ENCODE measurements at places on chromosomes 2 and 18.

DNA sequence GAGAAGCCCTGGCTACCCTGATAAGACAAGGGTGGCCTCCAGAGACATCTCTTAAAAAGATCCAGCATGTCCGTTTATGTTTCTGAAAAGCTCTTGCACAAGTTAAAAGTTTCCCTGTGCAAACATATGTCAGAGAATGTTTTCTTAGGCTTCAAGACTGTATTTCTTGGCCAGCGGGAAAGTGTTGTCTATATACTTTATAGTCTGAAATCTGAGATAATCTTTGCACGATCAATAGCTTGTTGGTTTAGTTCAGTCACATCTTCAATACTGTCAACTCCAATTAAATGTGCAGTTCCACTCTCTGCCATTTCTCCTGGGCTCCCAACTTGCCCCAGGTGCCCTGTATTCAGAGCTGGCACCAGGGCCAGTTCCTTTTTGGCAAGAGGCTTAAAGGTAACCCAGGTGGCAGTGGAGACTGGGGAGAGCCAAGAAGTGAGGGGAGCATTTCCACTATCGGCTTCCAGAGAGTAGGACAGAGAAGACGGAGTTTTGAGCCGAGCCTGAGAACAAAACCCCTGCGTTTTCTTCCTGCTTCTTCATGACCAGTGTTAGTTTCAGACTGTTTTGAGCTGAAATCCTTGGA lies 64.4 kb downstream of the ACOXL start:
- DNase-seq = no peak

GRCh38 chr2:164066095-164066494 lies 330.3 kb upstream of the FIGN start:
- no peak for DNase-seq

- no peak for DNase-seq
Observed at GRCh38 chr18:52459890-52460289, 119.9 kb downstream of the DCC start.

DNA sequence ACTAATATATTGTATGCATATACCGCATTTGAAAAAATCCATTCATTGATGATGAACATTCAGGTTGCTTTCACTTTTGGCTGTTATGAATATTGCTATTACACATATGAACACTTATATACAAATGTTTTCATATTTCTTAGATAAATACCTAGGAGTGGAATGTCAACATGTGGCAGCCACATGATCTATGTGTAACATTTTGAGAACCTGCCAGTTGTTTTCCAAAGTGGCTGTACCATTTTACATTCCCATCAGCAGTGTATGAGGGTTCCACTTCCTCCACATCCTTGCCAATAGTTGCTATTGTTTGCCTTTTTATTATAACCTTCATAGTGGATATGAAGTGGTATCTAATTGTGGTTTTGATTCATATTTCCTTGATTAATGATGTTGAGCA lies 40.5 kb downstream of the CCDC85A start:
- no peak for DNase-seq

DNA sequence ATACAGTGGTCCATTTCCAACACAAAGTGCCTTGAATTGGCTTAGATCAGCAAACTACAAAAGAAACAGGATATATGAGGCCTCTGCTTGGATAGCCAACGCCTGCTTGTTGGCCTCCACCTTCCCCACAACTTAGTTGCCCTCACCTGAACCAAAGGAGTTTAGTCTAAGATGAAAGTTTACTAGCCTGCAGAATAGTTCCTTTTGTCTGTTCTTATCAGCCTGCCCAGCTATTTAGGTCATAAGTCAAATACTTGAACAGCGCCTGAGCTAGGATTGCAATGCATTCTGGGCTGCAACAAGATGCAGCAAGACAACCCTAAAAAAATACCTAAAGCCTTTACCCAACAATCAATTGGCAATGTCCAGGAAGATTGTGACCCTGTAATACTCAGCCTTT lies 13.1 kb upstream of the EPG5 start:
- no peak for DNase-seq

- DNase-seq = no peak
Observed at GRCh38 chr2:26001743-26002351, 19.6 kb upstream of the KIF3C start.

GRCh38 chr2:201813996-201814760 lies 7.8 kb downstream of the CDK15 start:
- no peak for DNase-seq

DNA sequence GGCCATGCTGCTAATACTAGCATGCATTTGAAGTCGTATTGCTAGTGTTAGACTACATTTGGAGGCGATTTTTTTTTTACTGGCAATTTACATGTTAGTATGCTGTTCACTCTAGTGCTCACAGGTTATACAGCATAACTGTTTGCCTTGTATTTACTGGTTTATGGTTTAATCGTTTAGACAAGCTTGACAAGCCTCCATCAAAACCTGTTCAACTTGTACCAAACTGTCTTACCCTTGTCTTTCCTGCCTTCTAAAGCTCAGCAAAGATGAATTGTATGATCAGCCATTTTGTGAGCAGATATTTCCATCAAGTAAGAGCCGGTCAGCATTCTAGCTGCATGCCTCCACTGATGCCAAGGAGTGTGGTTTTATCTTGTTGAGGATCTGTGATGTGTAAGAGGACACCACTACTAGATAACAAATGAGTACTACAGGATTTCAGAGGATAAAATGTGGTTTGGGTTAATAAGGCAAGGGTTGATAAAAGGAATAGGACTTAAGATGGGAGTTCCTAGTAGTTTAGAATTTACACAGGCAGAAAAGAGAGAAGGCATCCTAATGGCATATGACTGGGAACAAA lies 68.4 kb upstream of the ITM2C start:
- no peak for DNase-seq

DNA sequence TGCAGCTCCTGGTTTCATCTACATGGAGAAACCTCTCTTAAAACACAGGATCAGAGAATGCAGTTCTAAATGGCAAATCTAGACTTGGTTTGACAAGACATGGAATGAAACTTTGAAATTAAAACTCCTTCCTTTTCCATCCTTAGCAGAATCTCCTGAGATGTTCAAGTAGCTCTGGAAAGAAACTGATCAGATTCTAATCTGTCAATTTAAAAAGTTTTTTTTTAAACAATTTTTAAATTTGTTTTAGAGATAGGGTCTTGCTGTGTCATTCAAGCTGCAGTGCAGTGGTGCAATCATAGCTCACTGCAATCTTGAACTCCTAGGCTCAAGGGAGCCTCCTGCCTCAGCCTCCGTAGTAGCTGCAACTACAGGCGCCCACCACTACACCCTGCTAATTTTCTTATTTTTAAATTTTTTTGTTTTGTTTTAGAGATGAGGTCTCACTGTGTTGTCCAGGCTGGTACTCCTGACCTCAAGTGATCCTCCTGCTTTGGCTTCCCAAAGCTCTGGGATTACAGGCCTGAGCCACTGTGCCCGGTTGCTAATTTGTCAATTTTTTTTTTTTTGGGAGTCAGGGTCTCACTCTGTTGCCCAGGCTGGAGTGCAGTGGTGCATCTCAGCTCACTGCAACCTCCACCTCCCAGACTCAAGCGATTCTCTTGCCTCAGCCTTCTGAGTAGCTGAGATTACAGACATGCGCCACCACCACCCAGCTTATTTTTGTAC lies 216.7 kb downstream of the TGIF1 start:
- DNase-seq = no peak

GRCh38 chr18:78519394-78520062 lies 460.1 kb upstream of the SALL3 start:
- DNase-seq = no peak

DNA sequence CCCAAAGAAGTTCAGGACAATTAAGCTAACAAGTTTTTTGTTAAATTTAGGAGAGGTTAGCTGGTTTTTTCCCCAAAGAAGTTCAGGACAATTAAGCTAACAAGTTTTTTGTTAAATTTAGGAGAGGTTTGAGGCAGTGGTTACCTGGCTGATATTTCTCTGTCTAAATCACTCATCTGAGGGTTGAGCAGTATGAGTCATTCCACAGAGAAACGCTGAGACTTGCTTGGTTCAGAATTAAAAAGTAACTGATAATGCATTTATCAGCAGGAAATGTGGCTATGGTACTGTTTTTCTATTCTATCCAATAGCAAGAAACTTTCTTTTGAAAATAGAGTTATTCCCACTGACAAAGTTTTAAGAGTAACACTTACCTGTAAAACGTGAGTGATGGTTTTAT lies 22.8 kb upstream of the KIDINS220 start:
- no peak for DNase-seq

- DNase-seq = no peak
Observed at GRCh38 chr2:102099536-102100298, 42.8 kb upstream of the IL1R1 start.

DNA sequence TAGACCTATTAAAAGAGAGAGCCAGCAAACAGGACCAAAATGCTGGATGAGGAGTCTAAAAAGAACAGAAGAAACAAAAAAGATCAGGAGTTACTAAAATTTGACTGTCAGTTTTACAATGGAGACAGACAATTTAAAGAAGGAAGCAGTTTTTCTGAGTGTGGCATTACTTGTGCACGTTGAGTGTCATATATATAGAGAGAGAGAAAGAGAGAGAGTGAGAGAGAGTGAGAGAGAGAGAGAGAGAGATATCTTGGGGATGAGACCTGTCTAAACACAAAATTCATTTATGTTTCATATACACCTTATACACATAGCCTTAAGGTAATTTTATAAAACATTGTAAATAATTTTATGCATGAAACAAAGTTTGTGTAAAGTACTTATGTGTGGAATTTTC lies 2.1 kb upstream of the GALNT3 start:
- DNase-seq = no peak

- DNase-seq = no peak
Observed at GRCh38 chr18:24702001-24702515, 241.6 kb downstream of the HRH4 start.

GRCh38 chr2:50724837-50725236 lies 307.1 kb downstream of the NRXN1 start:
- DNase-seq = no peak

GRCh38 chr2:38534746-38535403 lies 67.9 kb downstream of the HNRNPLL start:
- no peak for DNase-seq

GRCh38 chr2:238518821-238519186 lies 92.1 kb downstream of the ASB1 start:
- DNase-seq = no peak

GRCh38 chr2:75528221-75528977 lies 32.3 kb downstream of the EVA1A start:
- DNase-seq = no peak

All from activated T-helper 1 cell treated with anti-CD3 and anti-CD28 coated beads, Interleukin-2, amount 50 U/mL, for 16 hours (primary cell).